ENCODE measurements at places on chromosomes 13 and 19.

- DNase-seq, result peak; percentile 10
Measured at GRCh38 chr13:31987535-31988170, 43.9 kb upstream of the FRY start.

DNA sequence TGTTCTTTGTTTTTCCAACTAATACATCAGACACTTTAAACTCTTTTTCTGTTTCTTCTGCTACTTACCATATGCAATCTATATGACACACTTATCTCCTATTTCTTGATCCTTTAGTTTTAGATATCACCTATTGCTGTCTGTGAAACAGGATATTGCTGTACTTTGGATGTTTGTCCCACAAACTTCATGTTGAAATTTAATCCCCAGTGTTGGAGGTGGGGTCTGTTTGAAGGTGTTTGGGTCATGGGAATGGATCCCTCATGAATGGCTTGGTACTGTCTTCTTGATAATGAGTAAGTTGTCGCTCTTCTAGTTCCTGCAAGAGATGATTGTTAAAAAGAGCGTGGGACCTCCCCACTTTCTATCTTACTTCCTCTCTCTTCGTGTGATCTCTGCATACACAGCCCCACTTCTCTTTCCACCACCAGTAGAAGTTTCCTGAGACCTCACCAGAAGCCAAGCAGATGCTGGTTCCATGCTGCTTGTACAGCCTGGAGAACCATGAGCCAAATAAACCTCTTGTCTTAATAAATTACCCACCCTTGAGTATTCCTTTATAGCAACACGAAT, 244.2 kb downstream of the NHLRC3 start:
- DNase-seq, result no peak

GRCh38 chr13:96783511-96783910, 210.8 kb downstream of the OXGR1 start:
- DNase-seq, result no peak

DNA sequence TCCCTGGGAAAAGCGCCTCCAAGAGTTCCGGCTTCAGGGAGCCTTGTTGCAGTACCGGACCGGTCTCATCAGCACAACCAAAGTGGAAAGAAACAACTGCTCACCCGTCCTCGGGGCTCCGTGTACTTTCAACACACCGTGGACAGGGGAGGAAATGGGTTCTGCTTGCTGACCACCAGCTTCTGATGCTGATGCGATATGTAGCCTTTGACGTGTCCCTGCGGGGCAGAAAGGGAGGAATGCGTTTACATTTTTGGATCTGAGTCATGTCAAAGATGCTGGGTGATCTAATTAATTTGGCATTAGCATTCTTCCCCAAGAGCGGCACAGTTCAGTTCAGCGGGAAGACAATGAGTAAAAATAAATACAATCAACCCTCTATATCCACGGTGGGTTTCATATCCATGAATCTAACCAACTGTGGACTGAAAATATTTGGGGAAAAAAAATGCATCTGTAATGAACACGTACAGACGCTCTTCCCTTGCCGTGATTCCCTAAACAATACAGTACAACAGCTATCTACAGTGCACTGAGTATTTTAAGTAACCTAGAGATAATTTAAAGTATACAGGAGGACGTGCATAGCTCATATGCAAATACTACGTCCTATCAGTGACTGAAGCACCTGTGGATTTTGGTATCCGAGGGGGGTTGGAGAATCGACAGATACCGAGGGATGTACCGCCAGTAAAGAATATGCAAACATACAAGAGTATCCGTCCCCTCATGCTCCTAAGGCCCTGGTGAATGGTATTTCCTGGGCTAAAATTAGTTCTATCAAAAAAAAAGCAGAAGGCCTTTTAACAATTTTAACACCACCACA, 19.8 kb downstream of the PROZ start:
- no peak for DNase-seq

DNA sequence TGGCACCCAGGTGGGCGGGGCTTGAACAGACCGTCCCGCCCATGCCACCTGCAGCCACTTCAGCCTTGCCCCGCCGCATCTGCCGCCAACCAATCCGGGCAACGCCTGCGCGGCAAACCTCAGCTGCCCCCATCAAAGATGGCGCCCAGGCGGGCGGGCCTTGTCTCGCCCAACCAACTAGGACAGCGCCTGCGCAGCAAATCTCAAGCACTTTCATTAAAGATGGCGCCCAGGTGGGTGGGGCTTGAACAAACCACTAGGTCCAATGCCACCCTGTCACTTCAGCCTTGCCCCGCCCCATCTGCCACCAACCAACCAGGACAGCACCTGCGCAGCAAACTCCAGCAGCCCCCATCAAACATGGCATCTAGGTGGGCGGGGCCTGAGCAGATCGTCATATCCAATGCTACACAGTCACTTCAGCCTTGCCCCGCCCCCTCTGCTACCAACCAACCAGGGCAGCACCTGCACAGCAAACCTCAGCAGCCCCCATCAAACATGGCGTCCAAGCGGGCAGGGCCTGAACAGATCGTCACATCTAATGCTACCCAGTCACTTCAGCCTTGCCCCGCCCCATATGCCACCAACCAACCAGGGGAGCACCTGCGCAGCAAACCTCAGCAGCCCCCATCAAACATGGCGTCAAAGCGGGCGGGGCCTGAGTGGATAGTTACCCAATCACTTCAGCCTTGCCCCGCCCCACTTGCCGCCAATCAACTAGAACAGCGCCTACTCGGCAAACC, 1.4 kb downstream of the PEG3 start:
- DNase-seq, result peak; percentile 35

- peak; percentile 50 for DNase-seq
Measured at GRCh38 chr19:1057176-1057855, 9.7 kb upstream of the ARHGAP45 start.

DNA sequence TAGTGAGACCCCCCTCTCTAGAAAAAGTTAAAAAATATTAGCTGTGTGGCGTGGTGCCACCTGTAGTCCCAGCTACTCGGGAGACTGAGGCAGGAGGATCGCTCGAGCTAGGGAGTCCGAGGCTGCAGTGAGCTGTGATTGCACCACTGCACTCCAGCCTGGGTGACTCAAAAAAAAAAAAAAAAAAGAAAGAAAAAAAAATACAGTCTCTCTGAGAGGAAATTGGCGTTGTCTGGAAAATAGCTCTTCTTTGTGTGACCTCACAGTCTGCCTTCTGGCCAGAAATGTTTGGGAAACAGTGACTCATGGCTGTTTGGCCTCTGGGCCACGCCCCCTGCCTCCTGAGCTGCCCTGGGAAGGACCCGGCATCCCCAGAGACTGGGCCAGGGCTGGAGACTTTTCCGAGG, 10.7 kb downstream of the MARCHF2 start:
- DNase-seq, result no peak

- DNase-seq, result no peak
Measured at GRCh38 chr19:46745521-46746280, at the start of gene FKRP. FKRP (plus strand) TSS chr19:46746057; CDS start chr19:46755451, 9,394 bp downstream.

DNA sequence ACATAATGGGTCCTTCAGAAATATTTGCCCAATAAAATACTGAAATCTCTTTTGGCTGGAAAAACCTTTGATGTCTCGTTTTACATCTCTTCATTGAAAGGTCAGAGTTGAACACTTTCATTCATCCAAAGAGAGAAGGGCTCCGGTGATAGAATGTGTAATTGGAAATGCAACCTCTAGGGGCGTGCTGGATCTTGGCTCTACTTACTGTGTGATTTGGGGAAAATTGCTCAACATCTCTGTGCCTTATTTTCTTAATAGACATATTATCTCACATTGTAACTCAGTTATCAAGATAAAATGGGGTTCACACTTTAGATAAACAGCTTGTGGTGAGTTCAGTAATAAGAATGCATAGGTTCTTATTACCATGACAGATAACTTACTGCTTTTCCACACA, 1444.1 kb downstream of the SLITRK5 start:
- no peak for DNase-seq

Data from CD4-positive, alpha-beta T cell treated with Interferon alpha-2 for 1 hour (primary cell).